AG09309 (cell line): ENCODE measurements at places on chromosomes 12 and 14.

DNA sequence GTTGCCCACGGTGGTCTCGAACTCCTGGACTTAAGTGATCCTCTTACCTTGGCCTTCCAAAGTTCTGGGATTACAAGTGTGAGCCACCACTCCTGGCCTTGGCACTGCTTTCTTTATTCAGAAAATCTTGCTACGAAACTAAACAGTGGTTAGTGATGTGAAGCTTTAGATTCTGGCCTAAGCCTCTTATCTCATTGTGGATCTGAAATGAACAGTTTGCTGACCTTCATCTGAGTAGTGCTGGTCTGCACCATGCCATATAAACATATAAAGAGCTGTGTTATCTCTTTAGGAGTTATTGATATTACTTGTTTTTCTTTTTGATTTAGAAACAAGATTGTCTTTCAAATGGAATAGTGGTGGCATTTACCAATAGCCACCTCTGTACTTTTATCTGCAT lies 22.6 kb downstream of the SRGAP1 start:
- no peak for DNase-seq

- DNase-seq = peak; percentile 27
Measured at GRCh38 chr12:121364683-121365121, 12.5 kb upstream of the ANAPC5 start.

GRCh38 chr12:128818065-128819022 lies 5.4 kb downstream of the SLC15A4 start:
- peak; percentile 32 for DNase-seq

- no peak for DNase-seq
Measured at GRCh38 chr12:131220331-131220685, 266.6 kb downstream of the ADGRD1 start.

GRCh38 chr14:67331368-67332125 lies 28.1 kb downstream of the ATP6V1D start:
- no peak for DNase-seq

DNA sequence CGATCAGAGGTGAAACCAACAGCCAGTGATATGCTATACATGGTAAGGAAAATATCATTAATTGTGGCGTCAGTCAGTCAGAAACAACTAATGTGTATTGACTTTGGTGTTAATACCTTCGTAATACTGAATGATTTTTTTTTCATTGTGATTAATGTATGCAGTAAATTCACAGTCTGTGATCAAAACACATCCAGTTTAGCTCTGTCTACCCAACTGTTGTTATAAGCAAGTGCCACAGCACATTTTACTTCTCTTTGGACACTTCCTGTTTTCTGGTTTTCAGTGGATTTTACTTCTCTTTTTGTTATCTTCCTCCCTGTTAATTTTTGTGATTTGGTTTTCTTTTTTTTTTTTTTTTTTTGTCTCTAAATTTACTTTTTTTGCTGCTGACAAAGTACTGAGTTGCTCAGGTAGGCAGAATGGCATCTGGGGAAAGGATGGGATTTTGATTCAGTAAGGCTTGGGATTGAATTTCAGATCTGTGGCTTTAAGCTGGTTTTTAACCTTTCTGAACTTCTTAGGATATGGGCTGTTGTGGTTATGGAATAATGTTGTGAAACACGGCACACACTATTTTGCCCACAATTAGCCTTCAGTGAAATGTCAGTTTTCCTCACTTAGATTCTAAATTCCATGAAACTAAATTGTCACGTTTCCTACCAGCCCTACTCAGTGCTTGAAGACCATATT lies 604 bp downstream of the GLIPR1 start:
- no peak for DNase-seq

- no peak for DNase-seq
Measured at GRCh38 chr12:66709893-66710292, 31.0 kb upstream of the GRIP1 start.

DNA sequence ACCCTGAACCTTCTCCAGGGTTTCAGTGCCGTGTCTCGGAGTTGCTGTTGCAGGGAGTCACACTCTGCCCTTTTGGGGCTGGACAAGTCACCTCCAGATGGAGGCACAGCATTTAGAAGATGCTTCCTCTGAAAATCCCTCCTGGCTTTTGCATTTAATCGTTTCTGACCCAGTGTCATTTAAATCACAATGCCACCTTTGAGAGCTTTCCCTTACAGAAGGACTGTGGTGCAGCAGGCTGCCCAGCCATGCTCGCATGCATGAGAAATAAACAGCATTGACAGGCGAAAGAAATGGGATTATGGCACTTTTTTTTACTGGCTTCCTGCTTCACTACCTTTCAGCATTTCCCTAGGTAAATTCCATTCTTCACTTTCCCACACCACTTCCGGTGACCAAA lies 113.4 kb upstream of the DYRK2 start:
- no peak for DNase-seq

GRCh38 chr12:18612971-18613370 lies 124.8 kb downstream of the PLCZ1 start:
- DNase-seq = no peak

DNA sequence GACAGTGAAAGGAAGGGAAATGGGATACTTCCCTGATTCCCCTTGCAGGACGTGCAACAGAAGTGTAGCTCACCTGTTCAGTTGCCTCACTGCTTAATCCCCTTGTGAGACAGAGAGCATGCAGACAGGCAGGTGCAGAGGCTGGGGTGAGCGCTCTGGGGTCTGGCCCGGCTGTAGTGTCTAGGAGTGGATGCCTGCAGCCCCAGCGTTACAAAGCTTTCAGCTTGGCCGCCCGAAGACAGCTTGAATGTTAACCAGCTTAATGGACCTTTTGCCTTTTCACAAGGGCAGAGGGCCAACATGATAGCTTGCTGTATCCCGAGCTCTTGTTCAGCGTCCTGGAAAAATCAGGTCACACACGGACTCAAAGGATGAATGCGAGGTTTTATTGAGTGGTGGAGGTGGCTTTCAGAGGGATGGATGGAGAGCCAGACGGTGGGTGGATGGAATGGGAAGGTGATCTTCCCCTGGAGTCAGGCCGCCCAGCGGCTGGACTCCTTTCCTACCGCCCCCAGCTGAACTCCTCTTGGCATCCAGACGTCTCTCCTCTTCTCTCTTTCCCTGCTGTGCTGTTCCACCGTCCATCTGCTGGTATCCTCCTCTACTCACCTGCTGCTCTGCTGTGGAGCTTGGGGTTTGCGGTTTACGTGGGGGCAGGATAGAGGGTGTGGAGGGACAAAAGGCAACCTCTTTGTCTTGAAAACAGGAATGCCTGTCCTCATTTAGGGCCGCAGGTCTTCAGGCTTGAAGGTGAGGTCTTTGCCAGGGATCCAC lies 86.2 kb upstream of the RESF1 start:
- DNase-seq = no peak
